ENCODE measurements at places on chromosomes 5 and 9.

DNA sequence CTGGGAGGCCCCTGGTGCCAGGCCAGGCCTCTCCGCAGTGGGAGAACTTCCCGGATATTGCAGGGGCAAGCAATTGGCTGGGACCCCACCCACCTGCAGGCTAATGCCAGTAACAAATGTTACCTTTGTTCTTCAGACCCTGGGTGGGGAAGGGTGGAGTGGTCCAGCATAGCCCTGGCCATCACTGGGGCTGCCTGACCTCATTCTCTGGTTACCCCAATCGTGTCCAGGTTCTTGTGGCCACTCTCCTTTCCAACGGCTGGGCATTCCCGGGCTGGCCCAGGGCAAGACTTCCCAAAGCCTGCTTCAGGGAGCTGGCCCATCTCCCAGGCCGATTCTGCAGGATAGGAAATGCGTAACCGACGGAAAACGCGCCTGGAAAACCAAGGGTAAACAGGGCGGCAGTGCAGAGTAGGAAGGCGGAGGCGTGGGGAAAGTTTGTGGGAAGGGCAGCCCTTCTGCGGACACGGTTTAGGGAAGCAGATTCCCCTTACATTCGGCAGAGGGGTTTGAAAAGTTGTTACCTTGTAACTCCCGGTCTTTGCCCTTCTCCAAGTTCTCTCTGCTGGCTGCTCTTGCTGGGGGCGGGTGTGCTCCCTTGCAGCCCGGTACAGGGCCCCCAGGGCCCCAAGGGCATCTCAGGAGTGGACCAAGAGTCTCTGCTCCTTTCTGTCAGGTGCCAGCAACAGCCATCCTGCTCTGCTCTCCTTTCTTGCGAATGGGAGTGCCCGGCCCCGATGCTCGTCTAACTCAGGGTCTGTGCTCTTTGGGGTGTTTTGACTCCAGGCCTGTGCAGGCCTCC lies 3.5 kb downstream of the NRARP start:
- DNase-seq = no peak

GRCh38 chr9:137658781-137659180 lies 40.0 kb downstream of the EHMT1 start:
- DNase-seq = no peak

DNA sequence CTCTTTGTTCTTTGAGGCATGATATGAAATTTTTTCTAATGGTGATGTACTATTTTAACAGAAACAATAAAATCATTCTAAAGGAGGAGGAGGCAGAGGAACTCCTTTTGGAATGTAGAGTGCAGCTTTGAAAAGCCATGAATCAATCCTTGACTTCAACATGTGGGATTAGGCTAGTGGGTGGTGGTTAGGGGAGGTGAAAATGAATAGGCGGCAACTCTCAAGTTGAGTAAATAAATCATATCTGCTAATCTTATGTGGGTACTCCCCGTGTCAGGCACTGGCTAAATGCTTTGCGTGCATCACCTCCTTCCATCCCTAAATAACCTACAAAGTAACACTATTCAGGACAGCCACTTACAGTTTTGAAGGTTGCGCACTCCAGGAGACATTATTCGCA lies 35.1 kb downstream of the FAM81B start:
- no peak for DNase-seq

DNA sequence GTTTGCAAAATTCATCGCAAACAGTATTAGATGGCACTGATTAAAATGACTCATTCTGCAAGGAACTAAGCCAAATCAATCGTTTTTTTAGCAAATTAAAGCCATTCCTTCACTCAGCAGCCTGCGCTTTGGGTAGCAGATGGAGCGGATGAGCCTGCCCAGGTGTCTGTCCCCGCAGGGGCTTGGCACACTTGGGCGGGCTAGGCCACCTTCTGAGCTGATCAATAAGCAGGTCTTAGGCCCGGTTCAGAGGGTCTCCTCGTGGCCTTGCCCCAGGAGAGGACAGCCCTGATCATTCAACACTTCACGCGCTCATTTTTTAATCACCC lies 78.0 kb upstream of the FCN1 start:
- no peak for DNase-seq

DNA sequence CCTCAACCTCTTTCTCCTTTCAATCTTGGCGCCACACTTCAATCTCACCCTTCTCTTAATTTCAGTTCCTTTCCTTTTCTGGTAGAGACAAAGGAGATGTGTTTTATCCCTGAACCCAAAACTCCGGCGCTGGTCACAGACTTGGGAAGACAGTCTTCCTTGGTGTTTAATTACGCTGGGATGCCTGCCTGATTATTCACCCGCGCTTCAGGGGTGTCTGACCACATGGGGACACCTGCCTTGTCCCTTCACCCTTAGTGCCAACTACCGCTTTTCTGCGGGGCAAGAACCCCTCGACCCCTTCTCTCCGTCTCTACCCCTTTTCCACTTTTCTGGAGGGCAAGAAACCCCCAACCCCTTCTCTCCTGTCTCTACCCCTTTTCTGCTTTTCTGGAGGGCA lies 261.1 kb downstream of the SMARCA2 start:
- DNase-seq = no peak

- DNase-seq = no peak
These were observed 171.8 kb upstream of the RAI14 start for GRCh38 chr5:34484216-34484920.

Measured in stimulated activated naive CD4-positive, alpha-beta T cell treated with Interleukin-2 at 50 U/mL for 16 hours (primary cell).